Hematopoietic multipotent progenitor cell (in vitro differentiated cells): ENCODE measurements at places on chromosomes 13 and 19.

GRCh38 chr13:102901615-102902305 is 55.9 kb downstream of the ERCC5 start:
- no peak for DNase-seq

DNA sequence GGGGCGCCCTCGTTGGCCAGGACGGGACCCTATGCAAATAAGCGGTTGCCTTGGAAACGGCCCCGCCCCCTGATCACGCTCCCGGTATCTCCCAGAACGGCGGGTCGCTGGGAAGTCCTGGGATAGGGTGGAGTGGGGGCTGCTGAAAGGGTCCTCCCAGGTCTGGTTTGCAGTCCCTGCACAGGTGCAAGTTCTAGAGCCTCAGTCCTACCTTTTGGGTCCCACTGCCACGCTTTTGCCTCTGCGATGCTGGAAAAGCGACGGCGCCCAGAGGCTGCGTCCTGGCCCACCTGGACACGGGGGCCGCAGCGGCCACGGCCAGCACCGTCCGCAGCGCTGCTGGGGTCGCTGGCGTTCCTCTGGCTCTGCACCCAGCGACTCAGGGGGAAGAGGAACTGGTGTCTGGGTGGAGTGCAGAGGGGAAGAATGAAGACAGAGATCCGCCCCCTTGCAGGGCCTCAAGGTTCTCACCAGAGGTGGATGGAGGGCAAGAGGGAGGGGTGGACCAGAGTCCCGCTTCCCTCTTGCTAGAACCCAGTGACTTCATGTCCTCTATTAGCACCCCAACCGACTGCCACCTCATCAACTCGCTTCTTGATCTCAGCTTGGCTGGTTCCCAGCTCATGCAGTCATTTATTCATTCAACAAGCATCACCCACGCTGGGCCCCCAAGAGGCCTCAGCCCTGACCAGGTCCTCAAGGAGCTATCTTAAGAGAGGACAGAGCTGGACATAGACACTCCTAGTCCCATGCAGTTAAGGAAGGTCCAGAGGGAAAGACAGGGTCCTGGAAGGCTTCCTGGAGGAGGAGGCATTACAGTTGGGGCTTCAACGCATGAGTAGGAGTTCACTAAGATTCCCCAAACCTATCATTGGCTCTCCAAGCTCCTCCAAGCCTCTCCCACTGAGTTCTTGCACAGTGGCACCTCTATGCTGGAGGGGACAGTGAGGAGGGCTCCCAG is at the start of gene LRRC25:
Gene LRRC25, minus strand, starts transcription at position 381 of the 961 bp plus-strand sequence. CDS start 659 bp downstream, outside the sequence.
- DNase-seq = peak; percentile 77

- no peak for DNase-seq
These were observed 82.4 kb downstream of the GGACT start for GRCh38 chr13:100506154-100506553.

- no peak for DNase-seq
These were observed 166.8 kb downstream of the SLITRK5 start for GRCh38 chr13:87837946-87838345.

- DNase-seq = no peak
These were observed 29.9 kb upstream of the F7 start for GRCh38 chr13:113075711-113076110.
